ENCODE measurements at places on chromosomes 1 and 21.

GRCh38 chr1:96861836-96862235, 140.3 kb downstream of the PTBP2 start:
- DNase-seq = no peak

- no peak for DNase-seq
Measured at GRCh38 chr1:50416553-50417453, 6.4 kb downstream of the DMRTA2 start.

- DNase-seq = no peak
Measured at GRCh38 chr1:47971385-47972160, 25.6 kb downstream of the TRABD2B start.

DNA sequence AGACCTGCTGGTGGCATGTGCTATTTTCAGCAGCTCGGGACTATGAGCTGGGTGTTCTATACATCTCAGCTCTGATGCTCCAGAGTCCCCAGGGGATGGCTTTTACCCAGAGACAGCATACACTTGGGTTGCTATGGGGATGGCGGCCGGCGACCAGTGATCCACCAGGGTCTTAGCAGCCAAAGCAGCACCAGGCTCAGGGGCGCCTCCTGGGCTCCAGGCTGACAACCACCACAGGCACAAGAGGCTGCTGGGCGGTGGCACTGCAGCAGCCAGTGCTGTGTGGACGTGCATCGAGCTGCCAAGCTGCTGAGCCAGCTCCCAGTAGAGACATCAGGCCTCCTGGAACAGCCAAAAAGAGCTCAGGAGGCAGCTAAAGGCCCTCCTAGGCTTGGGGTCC, 37.6 kb upstream of the CLSTN1 start:
- no peak for DNase-seq

GRCh38 chr1:152036267-152037216, at the start of gene S100A11:
S100A11 (minus strand) TSS chr1:152037004; CDS start chr1:152036915, 89 bp downstream.
- DNase-seq = peak; percentile 91

- no peak for DNase-seq
Measured at GRCh38 chr21:46145840-46146691, 9.3 kb downstream of the FTCD start.

GRCh38 chr21:15172963-15173362, 108.2 kb upstream of the NRIP1 start:
- no peak for DNase-seq

GRCh38 chr1:212532469-212533147, 76.0 kb upstream of the ATF3 start:
- no peak for DNase-seq

- DNase-seq = no peak
Measured at GRCh38 chr1:164969253-164969652, 387.3 kb downstream of the LMX1A start.

GRCh38 chr1:168803806-168804510, 75.0 kb upstream of the DPT start:
- no peak for DNase-seq

GRCh38 chr1:232788235-232788872, 16.9 kb upstream of the MAP10 start:
- DNase-seq = no peak

DNA sequence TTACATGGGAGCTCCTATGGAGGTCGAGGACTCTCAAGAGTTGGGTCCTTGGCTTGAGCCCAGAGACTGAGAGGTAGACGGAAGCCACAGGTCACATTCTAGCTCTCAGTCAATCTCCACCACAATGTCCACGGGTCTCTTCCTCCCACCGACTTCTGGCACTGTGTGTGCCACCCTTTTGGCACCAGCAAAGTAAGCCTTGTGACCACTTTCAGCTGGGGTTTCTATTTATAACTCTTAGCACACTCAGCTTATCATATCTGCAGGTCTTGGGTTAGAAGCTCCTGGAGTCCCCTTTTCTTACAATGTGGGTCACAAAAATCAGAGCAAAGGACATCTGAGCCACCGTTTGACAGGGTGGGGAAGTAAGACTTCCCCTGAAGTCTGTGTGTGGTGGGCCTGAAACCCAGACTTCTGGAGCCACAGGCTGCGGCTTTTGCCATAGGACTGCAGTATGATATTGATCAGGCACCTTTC, 28.3 kb downstream of the NCMAP start:
- DNase-seq = no peak

- DNase-seq = no peak
Measured at GRCh38 chr1:20753589-20753988, 21.1 kb upstream of the SH2D5 start.

GRCh38 chr1:99180343-99180808, 83.9 kb upstream of the PLPPR4 start:
- peak; percentile 75 for DNase-seq

GRCh38 chr1:214923278-214923915, 159.1 kb upstream of the KCNK2 start:
- DNase-seq = no peak

DNA sequence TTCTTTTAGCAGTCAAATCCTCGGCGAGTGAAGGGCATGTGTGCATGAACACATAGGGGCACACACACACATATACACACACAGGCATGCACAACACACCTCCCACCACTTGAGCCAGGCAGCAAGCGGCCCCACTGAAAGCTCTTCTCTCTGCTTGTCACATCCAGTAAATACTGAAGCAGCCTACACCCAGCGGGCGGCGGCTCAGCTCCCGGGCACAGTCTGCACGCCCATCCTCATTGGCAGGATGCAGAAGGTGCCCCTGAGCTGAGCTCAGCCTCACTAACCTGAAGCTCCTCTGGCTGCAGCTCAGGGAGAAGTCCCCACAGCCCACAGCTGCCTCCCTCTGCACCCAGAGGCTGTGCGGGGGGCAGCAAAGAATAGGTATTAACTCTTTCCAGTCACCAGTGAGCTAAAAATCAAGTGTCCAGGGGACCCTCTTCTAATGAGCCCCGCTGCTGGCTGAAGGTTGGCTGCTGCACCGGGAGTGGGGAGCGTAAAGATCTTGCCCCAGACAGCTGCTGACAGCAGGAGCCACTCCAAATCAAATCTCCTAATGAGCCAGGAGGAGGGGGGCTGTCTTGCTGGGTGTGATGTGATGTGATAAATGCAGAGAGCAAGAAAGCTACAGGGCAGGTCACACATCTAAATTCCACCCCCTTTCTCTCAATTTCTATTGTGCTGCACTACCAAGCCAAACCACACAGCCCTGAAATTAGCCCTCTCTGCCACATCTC, 12.5 kb downstream of the RGS8 start:
- no peak for DNase-seq

GRCh38 chr1:157134442-157134841, 3.8 kb downstream of the ETV3 start:
- DNase-seq = no peak

DNA sequence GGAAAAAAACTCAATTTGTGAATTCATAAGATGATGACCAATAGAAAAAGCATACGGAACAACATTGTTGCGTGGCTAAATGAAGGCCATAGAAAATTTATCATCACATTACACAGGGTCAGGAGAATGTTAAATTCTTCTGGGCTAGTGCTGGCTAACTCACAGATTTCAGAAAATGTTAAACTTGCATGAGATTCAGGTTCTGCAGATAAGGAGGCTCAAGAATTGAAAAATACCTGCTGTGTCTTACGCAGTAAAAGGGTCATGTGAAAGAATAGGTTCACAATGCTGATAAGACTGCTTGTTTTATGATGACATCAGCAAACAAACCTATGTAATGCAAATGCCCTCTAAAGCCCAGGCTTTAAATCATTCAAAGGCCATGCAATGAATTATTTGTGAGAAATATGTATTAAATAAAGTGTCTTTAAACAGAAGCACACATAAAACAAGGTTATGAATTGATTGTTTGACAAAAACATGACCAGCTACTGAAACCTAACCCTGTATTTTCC, 378.8 kb downstream of the USP25 start:
- DNase-seq = no peak

DNA sequence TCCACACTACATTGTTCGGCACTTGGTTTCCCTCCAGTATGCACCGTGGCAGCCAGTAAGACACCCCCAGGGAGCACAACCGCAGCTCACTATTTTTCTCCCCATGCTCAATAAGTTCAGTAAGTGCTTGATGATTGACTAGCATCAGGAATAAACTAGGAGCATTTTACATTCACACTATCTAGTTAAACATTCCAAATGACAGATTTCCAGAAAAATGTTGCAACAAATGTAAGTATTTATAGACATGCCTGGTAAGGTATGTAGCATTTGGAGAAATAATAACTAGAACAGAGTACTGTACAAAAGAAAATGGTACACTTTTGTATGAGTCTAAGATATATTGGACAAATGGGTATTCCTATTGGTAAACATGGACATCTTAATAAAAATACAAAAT, 92.9 kb downstream of the SLC45A1 start:
- DNase-seq = no peak

GRCh38 chr1:195804547-195804946, 803.7 kb downstream of the KCNT2 start:
- no peak for DNase-seq

DNA sequence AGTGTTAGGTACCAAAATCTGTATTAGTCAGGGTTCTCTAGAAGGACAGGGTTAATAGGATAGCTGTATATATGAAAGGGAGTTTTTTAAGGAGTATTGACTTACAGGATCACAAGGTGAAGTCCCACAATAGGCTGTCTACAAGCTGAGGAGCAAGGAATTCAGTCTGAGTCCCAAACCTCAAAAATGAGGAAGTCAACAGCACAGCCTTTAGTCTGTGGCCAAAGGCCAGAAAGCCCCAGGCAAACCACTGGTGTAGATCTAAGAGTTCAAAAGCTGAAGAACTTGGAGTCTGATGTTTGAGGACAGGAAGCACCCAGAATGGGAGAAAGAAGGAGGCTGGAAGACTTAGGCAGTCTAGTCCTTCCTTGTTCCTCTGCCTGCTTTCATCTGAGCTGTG, 487.5 kb upstream of the CHRM3 start:
- DNase-seq = peak; percentile 2

GRCh38 chr1:56032096-56032676, 547.2 kb downstream of the PLPP3 start:
- no peak for DNase-seq
